IMR-90 (cell line): ENCODE measurements at places on chromosomes 13 and 19. TPM values are rescaled to one million over a fixed set of nuclear protein-coding genes. Genes with fewer than 3 reads are reported as not detected.

DNA sequence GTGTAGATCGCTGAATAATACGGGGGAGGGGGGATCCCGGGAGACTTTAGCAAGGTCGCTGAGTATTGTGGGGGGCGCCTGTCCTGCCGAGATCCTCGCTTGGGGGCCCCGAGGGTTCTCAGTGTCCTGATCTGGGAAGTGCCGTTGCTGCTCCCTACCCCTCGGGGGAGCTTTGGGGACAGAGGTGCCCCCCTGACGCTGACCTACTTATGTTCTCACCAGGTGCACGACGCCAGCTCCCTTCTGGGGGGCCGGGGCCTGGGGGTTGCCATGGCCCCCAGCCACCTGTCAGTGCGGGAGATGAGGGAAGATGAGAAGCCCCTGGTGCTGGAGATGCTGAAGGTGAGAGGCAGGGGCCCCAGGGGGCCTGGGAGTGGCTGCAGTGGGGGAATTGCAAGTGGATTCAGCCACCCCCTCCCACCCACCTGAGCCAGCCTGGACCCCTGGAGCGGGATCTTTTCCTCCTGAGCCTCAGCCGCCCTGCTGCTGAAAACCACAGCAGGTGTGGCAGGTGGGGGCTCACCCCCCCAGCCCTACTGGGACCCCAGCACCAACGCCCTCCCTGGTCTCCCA lies 537 bp downstream of the NAT14 start:
- no peak for DNase-seq

DNA sequence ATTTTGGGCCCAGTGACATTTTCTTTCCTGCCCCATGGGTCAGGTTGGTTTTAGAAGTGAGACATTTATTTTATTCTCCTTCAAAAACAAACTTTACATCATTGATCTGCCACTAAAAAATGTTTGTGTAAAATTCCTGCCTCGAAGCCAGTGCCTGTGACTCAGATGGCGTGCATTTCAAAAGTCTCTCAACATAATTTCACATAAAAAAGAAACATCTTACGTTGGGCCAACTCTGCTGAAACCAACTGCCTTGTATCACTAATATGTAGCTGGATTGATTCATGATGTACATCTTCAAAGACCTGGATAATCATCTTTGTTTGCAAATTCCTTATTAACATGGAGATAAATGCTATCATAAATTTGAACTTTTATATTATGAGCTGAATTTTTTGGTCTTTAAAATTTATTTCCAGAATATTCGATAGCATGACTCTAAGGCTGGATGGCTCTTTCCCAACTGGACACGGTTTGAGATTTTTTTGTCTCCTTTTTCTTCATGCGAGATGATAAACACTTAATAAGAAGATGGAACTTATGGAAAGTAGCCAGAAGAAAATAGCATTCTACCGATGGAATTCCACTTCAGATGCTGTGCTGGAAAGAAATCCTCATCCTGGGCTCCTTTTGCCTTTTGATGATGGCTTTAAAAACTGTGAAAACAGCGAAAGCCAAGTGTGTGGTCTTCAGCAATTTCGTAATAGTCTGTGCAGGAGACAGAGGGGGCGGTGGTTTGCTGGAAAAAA lies 420.5 kb downstream of the FGF9 start:
- peak; percentile 79 for DNase-seq

- DNase-seq: no peak
Observed at GRCh38 chr19:11306337-11306736, 10.4 kb downstream of the TSPAN16 start.

DNA sequence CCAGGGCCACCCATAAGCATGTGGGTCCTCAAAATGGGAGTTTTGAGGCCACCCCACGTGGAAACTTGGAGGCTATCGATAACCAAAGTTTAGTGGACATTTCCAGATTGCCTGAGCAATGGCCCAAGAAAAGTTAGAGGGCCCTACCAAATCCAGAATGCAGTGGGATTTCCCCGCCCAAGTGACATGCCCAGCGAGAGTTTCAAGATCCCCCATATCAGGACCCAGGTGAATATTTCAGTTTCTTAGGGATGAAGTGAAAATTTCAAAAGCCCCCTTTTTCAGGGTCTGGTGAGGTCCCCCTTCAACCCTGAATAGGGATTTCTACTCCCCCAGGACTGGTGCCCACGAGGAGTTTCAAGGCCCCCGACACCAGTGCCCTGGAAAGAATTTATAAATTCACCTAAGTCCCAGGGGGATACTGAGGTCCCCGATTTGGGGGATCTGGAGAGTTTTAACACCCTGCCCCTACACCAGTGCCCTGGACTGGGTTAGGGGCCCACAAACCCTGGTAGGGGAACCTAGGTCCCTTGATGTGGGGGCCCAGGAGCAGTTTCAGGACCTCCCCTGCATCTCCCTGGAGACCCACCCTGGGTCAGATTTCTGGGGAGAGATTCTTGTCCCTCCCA lies 695 bp downstream of the BST2 start:
- no peak for DNase-seq

- DNase-seq: peak; percentile 50
Observed at GRCh38 chr19:7177926-7178325, 108.4 kb downstream of the ZNF557 start.

- DNase-seq: no peak
Observed at GRCh38 chr19:31141301-31141700, 207.9 kb downstream of the TSHZ3 start.

GRCh38 chr13:60873116-60873515 lies 476.1 kb downstream of the TDRD3 start:
- no peak for DNase-seq

PRODH2 gene
- polyA plus RNA-seq: not detected in 2 replicates

GRCh38 chr13:90510319-90510718 lies 837.2 kb upstream of the MIR17HG start:
- no peak for DNase-seq

DNA sequence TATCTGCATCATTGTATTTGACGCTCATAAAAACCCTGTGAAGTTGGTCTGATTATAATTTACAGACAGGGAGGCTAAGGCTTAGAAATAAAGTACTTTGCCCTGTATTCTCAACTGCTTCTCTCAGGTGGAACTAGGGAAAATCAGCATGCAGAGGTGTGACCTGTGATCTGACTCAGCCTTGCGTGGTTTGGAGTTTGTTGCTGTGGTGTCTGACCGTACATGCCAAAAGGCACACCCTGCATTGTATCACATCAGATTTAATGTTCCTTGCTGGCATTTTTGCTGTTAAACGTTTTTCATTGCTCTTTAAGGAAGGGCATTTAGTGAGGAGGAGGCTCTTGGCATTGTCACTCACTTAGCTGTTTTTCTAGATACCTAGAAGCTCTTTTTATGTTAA lies 58.8 kb upstream of the C1QTNF9B start:
- DNase-seq: peak; percentile 55

- no peak for DNase-seq
Observed at GRCh38 chr13:100788540-100788939, 113.9 kb upstream of the TMTC4 start.

DNA sequence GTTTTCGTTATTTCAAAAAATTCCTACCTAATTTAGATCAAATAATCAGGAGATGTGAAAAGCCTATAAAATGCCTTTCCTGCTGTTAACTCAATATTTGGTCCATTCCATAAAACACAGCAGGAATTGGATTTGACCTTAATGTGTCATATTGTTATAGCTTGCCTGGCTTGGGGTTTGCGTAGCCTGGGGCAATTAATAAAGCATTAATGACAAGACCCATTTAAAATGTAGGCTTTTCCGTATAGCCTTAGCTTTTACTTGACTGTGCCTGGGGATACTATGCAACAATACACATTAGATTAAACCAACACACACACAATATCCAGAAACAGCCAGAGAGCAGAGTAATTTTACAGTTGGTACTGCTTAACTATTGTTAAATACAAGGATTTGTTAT lies 117.2 kb upstream of the MAB21L1 start:
- DNase-seq: no peak

DNA sequence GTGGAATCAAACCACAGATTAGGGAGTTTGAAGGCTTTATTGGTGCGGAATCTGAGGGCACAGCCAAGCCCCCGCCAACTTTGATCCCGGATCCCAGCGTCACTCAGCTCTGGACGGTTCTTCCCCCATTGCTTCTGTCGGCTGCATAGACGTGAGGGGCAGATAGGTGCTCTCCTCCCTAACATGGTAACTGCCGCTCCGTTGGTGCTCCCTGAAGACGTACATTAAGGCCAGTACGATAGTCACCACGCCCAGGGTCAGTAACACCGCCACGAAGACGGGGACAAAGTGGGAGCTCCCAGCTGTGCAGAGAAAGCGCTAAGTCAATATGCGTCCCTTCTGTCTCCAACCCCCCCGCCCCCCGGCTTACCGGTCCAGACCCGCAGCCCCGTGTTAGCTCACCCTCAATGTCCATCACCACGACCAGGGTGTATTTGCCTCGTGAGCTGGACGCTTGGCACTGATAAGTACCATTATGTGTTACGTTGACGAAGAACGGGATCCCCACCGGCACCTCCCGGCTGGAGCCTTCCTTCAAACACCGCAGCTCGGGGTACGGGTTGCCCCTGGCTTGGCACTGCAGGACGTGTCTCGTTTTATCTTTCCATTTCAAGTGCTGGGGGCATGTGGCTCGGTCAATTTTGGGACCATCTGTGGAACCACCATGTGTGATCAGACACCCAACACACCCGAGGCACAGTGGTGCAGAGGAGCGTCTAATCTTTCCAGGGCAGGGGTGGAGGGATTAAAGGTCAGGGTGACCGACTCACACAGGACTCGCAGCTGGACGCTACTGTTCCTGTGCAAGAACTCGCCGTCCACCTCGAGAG lies 644 bp upstream of the RAVER1 start:
- DNase-seq: no peak

DOCK6 gene
- polyA plus RNA-seq: 17.7 and 18.4 TPM in 2 replicates

- DNase-seq: no peak
Observed at GRCh38 chr13:40590112-40590862, 76.2 kb downstream of the FOXO1 start.

TRPC4 gene
- polyA plus RNA-seq: 1.4 and 1.9 TPM in 2 replicates

GRCh38 chr13:49444524-49445395 lies 686 bp downstream of the SETDB2 start:
- DNase-seq: peak; percentile 68

POGLUT2 gene
- 12.1 and 14.3 TPM in 2 replicates for polyA plus RNA-seq

LILRA1 gene
- not detected in 2 replicates for polyA plus RNA-seq

PTH2 gene
- polyA plus RNA-seq: not detected in 2 replicates

DNA sequence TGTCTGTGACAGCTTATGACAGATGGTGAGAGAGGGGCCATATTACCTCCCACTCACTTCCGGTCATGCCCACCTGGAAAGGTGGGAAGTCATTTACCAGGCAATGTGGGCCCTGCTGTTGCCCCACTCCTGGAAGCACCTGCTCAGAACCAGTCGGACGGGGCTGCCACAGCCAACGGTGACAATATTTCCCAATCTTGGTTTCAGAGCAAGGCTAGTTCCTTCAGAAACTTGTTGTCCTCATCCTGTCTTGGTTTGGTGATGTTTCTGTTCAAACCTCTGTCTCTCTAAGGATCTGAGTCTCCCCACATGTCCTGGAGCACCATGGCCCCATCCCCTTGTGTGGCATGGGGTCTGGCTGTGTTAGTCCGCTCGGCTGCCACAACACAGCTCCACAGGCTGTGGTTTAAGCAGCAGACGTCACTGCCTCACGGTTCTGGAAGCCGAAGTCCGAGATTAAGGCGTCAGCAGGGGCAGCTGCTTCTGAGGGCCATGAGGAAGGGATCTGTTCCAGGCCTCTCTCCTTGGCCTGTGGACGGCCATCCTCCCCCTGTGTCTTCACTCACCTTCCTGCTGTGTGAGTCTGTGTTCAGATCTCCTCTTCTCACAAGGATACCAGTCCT lies 31.5 kb upstream of the SLC15A1 start:
- DNase-seq: no peak

RNF225 gene
- polyA plus RNA-seq: 0.10 TPM in 1 of 2 replicates, not detected in the other

OR10H1 gene
- polyA plus RNA-seq: not detected in 2 replicates

- peak; percentile 7 for DNase-seq
Observed at GRCh38 chr19:7748756-7749155, 1.4 kb upstream of the CD209 start.

DNA sequence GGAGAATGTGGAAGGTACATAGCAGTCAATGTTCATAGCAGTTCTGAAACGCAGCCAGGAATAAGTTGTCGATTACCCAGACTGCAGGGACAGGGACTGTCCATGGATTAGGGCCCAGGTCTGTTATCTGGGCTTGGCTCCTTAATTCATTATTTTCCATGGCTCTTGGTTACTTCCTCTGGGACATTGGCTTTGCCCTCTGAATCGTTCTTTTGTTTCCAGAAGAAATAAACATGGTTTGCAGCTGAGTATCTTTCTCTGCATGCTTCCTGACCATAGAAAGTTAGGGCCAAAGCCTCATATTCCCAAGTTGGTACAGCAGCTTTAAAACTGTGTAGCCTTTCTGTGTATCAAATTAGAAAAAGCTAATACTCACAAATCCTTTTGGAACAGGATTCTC lies 121.7 kb upstream of the MAB21L1 start:
- no peak for DNase-seq

- peak; percentile 57 for DNase-seq
Observed at GRCh38 chr13:66887088-66887487, 343.0 kb downstream of the PCDH9 start.

ZBTB45 gene
- 9.7 and 13.5 TPM in 2 replicates for polyA plus RNA-seq

GRCh38 chr19:19587771-19588170 lies 30.7 kb downstream of the PBX4 start:
- no peak for DNase-seq

DNA sequence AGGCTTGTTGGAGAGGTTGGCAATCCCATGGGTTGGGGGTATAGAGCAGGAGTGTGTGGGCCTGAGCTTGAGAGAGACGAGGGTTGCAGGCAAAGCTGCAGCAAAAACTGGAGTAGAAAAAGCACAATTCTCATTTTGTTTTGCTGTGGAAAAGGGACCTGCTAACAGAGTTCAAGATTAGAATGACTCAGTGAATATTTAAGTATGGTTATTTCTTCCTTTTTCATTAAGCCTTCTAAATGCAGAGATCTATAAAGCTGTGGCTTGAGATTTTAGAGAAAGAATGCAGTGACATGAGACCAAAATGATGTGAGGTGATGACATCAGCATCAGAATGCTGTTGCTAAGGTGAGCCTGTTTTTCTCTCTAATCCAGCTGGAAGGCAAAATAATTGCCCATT lies 10.8 kb upstream of the MBNL2 start:
- peak; percentile 48 for DNase-seq

LILRA6 gene
- not detected in 2 replicates for polyA plus RNA-seq

- no peak for DNase-seq
Observed at GRCh38 chr13:50226515-50227155, 211.4 kb downstream of the KCNRG start.

DNA sequence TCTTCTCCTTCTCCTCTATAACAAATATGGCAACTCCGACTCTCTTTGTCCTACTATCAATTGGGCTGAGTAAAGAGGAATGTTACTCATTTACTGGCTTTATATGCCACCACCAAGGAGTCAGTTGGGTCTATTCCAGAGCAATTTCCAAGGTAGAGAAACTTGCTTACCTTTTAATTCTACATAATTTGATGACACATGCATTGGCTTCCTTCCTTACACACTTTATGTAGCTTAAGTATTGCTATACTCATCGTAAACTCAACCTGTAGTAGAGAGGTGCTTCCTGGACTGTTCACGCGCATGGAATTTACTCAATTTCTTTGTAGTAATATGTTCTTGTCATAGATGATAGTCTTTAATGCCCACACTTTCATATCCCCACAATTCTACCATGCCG lies 160.7 kb downstream of the LMO7 start:
- no peak for DNase-seq
